T-helper 17 cell (primary cell): ENCODE measurements at places on chromosomes 5 and 9.

- DNase-seq: no peak
Measured at GRCh38 chr9:79387101-79387835, 184.5 kb upstream of the TLE4 start.

GRCh38 chr5:67774786-67775185 lies 440.8 kb upstream of the PIK3R1 start:
- DNase-seq: no peak

- DNase-seq: no peak
Measured at GRCh38 chr5:181044093-181044599, 4.1 kb downstream of the BTNL9 start.

GRCh38 chr5:121968910-121969607 lies 7.3 kb downstream of the SRFBP1 start:
- no peak for DNase-seq

DNA sequence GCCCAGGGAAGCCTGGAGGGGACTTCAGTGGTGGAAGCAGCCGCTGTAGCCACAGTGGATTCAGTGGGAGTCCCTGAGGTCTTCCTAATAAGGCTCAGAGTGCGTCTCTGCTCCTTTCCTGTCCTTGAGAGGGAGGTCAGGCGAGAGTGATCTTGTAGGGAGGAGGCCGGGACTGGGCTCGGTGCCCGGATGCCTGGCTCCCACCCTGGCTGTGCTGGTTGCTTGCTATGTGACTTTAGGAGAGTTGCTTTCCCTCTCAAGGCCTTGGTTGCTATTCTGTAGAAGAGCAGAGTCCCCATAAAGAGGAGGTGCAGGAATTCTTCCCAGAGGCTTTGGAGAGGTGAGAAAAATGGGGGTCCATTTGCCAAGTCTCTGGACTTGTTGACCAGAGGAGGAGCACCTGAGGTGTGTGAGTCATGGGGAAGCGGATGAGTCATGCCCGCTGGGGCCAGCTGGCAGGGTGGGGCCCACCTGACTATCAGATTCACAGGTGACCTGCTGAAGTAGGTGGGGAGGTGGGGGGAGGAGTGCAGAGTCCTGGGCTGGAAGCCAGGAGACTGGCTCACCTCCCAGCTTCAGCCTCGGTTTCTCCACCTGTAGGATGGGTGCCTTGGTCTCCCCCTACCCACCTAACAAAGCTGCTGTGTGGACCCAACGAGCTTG lies 13.8 kb downstream of the GSN start:
- DNase-seq: no peak

- DNase-seq: no peak
Measured at GRCh38 chr5:32521481-32521880, 63.9 kb upstream of the SUB1 start.

GRCh38 chr5:151450605-151451004 lies 3.2 kb downstream of the SLC36A1 start:
- DNase-seq: no peak

GRCh38 chr5:111075520-111075919 lies 4.0 kb downstream of the TSLP start:
- DNase-seq: no peak

DNA sequence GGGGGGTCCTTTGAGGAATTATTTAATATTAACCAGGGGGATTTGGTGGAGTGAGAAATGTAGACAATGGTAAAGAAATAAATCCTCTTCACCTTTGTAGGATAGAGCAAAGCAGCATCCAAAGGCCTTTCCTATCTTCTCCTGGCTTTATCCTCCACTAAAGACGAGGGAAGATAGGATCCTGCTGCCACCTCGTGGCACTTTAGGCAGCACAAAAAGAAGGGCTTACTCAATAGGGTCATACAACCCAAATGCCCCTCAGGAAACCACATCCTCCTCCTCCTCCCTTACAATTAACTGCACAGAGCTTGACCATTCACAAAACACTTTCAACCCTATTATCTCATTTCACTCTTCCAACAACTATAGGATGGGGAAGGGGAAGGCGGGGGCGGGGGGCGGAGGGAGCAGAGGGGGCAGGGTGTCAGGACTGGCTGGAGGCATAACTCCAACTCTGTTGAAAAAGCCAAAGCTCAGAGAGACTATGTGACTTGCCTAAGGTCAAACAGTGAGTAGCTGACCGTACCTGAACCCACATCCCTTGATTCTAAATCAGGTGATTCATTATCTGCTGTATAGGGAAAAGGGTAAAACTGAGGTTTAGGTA lies 45.4 kb upstream of the MYOT start:
- DNase-seq: no peak

DNA sequence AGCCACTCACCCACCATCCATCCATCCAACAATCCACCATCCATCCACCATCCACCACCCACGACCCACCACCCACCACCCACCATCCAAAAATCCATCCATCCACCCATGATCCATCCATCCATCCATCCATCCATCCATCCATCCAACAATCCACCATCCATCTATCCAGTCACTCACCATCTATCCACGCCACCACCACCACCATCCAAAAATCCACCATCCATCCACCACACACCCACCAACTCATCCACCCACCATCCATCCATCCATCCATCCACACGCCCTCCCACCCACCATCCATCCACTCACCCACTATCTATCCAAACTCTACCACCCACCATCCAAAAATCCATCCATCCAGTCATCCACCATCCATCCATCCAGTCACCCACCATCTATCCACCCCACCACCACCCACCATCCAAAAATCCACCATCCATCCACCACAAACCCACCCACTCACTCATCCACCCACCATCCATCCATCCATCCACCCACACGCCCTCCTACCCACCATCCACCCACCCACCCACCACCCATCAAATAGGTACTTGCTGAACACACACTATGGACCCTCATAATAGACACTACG lies 9.0 kb downstream of the DPH7 start:
- no peak for DNase-seq
